ENCODE measurements at places on chromosomes 1 and 21. TPM values are rescaled to one million over a fixed set of nuclear protein-coding genes. Genes with fewer than 3 reads are reported as not detected.

DNA sequence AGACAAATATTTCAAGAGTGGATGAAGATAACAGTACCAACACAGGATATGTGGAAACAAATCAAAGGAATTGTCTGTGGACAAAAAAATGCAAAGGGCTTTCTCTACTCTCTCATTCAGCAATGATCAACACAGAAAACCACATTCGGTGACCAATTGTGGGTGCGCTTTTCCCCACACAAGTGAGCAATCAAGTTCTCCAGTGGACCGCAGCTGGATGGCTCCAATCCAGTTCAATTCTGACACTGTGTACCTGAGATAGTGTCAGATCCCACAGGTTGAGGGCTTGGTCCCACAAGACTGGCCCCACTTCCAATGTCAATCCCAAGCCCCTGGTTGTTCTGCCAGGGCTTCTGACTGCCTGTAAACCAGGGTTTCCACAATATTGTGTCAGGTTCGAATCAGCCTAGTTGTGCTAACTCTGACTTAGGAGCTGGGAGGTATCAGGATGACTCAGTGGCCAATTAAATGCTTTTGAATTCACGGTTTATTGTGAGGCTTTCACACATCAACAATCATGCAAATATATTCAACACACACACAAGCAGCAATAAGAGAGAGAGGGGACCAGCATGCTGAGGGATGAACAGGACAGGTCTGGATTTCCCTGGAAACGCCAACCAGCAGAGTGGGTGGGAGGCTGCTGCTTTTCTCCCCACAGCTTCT is 87.0 kb upstream of the BTG3 start:
- DNase-seq, result no peak
- H3K4me1 ChIP-seq, result no peaks in the 10 kb centered on the region
- H3K27me3 ChIP-seq, result no peaks in the 10 kb centered on the region
- no peaks in the 10 kb centered on the region for H3K36me3 ChIP-seq

DNA sequence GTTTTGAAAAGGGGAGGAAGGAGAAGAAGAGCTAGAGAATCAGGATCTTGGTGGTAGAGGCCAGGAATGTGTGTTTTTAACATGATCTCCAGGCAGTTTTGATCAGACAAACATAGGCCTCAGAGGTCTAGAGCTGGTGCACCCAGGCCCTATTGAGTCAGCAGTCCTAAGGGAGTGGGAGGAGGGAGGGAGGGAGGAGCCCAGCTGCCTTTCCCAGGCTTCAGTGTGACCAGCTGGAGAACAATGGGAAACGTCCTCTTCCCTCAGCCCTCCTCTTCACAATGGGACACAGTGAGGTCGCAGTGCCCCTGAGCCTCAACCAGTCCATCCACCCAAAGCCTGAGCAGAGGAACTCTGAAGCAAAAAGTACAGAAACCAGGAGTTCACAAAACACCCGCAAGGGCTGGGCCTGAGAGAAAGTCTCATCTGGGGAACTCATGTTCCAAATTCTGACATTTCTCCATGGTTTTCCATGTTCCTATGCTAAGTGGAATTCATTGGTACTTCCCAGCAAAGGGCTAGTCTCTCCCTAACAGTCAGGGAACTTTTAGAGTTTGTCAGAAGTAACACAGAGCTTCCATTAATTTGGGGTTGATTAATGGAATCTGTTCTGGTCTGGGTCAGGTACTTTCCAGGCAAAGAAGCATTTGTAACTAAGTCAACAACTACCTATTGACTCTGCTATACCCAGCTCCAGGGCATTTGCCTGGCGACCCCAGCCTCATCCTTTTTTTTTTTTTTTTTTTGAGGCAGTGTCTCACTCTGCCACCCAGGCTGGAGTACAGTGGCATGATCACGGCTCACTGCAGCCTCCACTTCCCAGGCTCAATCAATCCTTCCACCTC is 37.5 kb downstream of the ELAPOR1 start:
- H3K4me1 ChIP-seq, result no peaks in the 10 kb centered on the region
- no peaks in the 10 kb centered on the region for H3K36me3 ChIP-seq
- H3K27me3 ChIP-seq, result no peaks in the 10 kb centered on the region
- no peak overlapping the region for H3K4me3 ChIP-seq
- H3K27ac ChIP-seq, result no peak overlapping the region

- no peak for DNase-seq
- no peak overlapping the region for H3K27ac ChIP-seq
- H3K4me3 ChIP-seq, result no peak overlapping the region
- H3K27me3 ChIP-seq, result no peaks in the 10 kb centered on the region
- H3K4me1 ChIP-seq, result no peaks in the 10 kb centered on the region
- peaks cover 12% of the 10 kb centered on the region for H3K36me3 ChIP-seq
Observed at GRCh38 chr1:203054184-203054583, 27.9 kb downstream of the PPFIA4 start.

VHLL gene
- not detected for total RNA-seq

CFHR5 gene
- not detected for total RNA-seq
